Fibroblast of skin of right biceps (primary cell): ENCODE measurements at places on chromosomes 5 and 9.

- DNase-seq = no peak
These were observed 85.0 kb upstream of the TAF11L2 start for GRCh38 chr5:17412760-17413671.

DNA sequence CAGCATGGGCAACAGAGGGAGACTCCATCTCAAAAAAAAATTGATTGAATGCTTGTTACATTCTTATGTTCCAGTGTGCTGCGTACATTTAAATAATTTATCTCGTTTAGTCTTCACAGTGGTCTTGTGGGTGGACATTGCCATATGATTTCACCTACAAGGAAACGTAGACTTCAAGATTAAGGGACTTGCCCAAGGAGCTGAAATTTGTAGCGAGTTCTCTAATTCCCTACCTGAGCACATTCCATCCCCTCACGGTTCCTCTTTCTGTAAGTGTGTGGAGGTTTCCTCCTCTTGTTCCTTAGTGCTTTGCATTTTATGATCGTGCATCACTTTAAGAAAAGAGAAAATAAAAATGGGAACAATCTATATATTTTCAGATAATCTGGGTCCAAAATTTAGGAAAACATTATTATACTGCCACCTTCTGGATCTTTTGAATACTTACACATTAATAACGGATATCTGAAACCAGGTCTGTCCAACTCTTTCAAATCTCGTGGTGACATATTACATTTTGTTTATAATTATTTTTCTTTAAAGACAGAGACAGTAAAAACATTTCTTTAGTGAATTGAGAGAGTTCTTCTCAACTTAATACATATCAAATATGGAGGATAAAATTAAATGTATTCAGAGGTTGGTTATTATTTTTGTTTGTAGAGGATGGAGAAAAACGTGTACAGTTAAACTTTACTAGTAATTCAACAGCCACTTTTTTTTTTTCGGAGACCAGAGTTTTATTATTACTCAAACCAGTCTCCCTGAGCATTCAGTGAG lies 29.9 kb upstream of the C7 start:
- peak; percentile 25 for DNase-seq

DNA sequence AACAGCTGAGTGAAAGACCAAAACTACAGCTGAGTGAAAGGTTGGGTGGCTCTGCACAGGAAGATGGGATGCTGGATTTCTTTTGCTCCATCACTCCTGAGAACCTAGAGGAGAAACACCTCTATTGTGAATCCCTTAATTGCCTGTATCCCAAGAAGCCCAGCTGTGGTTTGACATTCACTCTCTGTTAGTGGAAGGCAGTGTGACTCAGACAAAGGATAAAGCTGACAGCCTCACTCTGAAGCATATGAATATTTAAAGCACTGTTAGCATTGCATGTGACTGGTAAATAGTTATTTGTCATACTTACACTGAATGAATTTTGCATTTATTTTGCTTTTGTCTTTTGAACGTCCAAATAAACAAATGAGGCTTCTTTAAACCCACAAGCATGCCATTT lies 367.1 kb upstream of the RIOK2 start:
- DNase-seq = peak; percentile 67

DNA sequence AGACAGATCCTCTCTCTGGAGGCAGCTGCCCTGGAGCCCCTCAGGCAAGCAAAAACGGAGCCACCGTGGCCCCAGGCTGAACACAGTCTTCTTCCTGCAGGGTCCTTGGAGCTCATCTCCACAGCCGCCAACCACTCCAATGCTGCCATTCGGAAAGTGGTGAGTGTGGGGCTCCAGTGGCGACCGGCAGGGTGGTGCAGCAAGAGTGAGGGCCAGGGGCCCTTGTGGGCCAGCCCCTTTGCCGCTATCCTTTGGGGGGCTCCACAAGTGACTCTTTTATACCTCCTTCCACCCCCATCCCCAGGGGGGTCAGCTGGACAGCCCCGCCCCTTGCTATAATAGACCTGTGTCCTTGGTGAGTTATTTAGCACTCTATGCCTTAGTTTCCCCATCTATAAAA lies 47.4 kb upstream of the SUSD3 start:
- no peak for DNase-seq

GRCh38 chr9:79623799-79624721 lies 52.3 kb downstream of the TLE4 start:
- no peak for DNase-seq

- DNase-seq = no peak
These were observed 43.0 kb upstream of the SHB start for GRCh38 chr9:38112049-38112448.

- DNase-seq = peak; percentile 50
These were observed 20.8 kb downstream of the DAB2IP start for GRCh38 chr9:121672213-121672612.

- DNase-seq = no peak
These were observed 46.0 kb downstream of the C9orf152 start for GRCh38 chr9:110161940-110162339.

DNA sequence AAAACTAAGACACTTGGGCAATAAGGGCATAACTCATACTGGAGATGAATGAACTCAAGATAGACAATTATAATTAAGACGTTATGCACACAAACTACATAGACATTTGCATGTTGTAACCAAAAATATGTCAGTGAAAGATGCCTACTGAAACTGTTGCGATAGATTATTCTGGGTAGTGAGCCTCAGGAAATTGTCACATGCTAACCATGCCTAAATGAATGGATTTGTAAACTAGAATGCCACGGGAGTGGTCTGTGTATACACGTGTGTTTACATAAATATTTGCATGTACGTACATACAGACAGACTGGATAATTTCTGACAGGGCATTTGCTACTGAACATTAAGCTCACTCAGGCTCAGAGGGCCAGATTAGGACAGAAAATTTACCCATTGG lies 1.2 kb downstream of the NIPSNAP3B start:
- no peak for DNase-seq

DNA sequence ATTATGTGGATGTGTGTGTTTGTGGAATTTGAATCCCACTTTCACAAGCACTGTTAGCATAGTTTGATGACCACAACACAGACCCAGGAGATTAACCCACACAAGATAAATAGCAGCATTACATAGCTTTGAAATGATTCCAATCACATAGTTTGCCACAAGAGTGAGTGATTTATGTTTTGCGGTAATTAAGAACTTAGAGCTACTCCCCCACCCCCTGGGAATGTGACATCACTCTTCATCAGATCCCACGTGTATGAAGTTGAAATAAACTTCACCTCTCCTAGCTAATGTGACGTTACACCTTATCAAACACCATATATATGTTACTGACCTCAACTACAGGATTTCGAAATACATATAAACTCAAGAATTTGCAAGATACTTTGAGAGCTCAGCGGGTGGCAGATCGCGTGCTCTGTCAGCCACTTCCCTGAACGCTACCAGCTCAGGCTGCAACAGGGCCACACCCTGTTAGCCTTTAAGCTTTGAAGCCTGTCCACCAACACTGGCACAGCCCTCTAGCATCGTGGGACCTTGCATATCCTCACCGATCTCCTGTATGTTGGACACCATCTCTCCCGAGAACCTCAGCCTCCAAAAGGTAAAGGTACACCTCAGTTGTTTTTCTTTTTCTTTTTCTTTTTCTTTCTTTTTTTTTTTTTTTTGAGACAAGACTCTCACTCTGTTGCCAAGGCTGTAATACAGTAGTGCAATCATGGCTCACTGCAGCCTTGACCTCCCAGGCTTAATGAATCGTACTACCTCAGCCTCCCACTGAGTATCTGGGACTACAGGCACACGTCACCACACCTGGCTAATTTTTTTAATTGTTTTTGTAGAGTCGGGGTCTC lies 1.7 kb upstream of the AGTPBP1 start:
- peak; percentile 91 for DNase-seq

- no peak for DNase-seq
These were observed 35.0 kb downstream of the ITK start for GRCh38 chr5:157215514-157216167.

- no peak for DNase-seq
These were observed 116.0 kb downstream of the NMUR2 start for GRCh38 chr5:152288917-152289595.

DNA sequence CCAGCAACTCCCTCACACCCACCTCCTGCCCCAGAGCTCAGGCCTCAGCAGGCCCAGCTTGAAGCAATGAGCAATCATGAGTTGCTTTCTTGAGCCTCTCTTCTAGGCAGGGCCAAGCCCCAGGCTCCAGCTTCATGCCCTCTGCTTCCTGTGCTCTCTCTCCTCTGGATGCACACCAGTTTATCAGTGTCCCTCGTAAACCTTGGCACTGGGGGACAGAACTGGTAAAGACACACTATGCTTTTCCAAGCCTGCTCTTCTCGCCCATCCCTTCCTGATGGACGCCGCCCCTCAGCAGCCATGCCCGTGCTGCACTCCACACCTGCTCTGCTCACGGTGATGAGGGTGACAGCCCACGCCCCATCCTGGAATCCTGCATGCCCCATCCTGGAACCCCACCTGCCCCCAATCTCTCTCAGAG lies 49.4 kb upstream of the ORM1 start:
- no peak for DNase-seq

DNA sequence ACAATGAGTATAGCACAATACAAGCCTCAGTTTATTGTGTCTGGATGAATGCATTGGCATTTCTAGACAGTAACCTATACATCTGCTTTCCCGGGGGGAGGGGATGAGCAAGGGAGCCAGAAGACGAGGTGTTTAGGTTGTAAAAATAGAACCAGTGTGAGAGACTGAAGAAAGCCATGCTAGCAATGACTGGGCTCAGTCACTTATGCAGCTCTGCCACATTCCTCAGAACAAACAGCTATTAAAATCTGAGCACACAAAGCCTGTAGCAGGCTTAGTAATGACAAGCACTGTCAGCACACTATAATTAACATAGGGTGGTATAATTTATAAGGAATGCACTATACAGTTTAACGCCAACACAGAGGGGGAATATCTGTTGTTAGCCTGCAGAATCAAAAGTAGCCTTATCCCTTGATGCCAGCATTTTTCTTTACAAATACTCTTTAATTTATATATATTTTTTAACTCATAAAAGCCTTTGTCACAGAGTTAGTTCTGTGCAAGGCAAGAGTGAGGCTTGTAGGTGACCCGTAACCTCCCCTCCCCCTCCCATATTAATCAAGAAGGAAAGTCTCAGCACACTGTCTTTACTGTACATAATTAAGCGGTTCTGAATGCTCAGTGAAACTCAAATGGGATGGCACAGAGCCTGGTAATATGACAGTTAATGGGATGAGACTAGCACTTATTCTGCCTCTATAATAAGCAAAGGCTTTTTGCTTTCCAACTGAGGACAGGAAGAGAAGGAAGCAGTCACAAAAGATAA lies 295.4 kb downstream of the CSNK1G3 start:
- DNase-seq = peak; percentile 91

- no peak for DNase-seq
These were observed 15.7 kb upstream of the INPP5E start for GRCh38 chr9:136455043-136456002.

GRCh38 chr5:76617675-76618074 lies 5.5 kb downstream of the F2RL2 start:
- peak; percentile 94 for DNase-seq

DNA sequence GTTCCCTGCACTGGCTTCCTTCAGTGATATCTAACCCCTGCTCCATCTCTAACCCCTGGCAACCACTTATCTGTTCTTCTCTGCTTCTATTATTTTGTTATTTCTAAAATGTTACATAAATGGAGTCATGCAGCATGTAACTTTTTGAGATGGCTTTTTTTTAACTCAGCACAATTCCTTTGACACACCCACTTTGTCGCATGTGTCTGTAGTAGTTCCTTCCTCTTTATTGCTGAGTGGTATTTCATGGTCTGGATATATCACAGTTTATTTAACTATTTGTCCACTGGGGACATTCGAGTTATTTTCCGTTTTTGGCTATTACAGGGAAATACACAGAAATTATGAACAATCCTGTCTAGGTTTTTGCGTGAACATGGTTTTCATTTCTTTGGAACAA lies 200.2 kb downstream of the TRIO start:
- no peak for DNase-seq

DNA sequence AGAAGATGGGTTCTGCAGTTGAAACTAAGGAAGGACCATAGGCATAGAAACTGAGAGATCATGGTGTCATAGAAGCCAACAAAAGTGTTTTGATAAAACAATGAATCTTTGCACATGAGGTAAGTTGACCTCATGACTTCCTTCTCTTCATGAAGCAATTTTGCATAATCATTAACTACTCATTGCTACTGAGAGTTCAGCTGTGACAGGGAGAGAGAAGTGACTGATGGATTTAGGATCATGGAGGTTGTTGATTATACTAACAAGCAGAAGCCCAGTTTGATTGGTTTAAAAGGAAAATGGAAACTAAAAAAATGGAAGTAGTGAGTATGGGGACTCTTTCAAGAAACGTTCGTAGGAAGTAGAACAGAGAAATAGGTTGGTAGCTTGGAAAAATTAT lies 51.2 kb downstream of the PARP8 start:
- DNase-seq = no peak

GRCh38 chr9:69346596-69347390 lies 21.8 kb downstream of the ENTREP1 start:
- DNase-seq = no peak

GRCh38 chr9:130446101-130446861 lies 1.5 kb downstream of the ASS1 start:
- DNase-seq = peak; percentile 80

- no peak for DNase-seq
These were observed 6.6 kb downstream of the POC5 start for GRCh38 chr5:75710637-75711036.

GRCh38 chr5:43354774-43355173 lies 41.6 kb upstream of the HMGCS1 start:
- DNase-seq = no peak

DNA sequence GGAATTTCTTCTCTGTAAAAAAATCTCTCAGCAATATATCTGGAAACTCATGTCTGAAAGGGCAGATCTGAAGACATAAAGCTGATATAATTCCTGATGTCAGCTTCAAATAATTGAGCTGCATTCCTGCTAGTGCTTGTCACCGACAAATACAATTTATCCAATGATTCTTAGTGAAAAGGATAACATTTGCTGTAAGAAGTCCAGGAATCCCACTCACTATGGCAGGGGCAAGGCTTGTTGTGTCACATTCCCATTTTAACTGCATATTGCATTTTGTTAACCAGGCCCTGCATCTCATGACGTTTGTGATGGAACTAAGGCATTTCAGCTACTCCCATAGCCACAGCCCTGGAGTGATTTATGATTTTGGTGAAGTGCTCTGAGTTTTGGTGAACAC lies 160.1 kb upstream of the DAB2 start:
- DNase-seq = peak; percentile 88
